ENCODE measurements at places on chromosomes 1 and 21. TPM values are rescaled to one million over a fixed set of nuclear protein-coding genes. Genes with fewer than 3 reads are reported as not detected.

GRCh38 chr1:221011145-221011544 lies 131.9 kb downstream of the HLX start:
- no peaks in the 10 kb centered on the region for H3K27me3 ChIP-seq
- no peak overlapping the region for H3K4me3 ChIP-seq
- no peak overlapping the region for H3K27ac ChIP-seq
- no peaks in the 10 kb centered on the region for H3K36me3 ChIP-seq
- H3K4me1 ChIP-seq, result no peaks in the 10 kb centered on the region
- no peak for DNase-seq

- DNase-seq, result no peak
- no peaks in the 10 kb centered on the region for H3K4me1 ChIP-seq
- H3K36me3 ChIP-seq, result no peaks in the 10 kb centered on the region
- H3K27me3 ChIP-seq, result no peaks in the 10 kb centered on the region
- H3K4me3 ChIP-seq, result no peak overlapping the region
These were observed 4.7 kb upstream of the ECE1 start for GRCh38 chr1:21295002-21295401.

ZYG11A gene
- 0.13 TPM for total RNA-seq

GRCh38 chr1:18948048-18948912 lies 8.2 kb downstream of the IFFO2 start:
- no peaks in the 10 kb centered on the region for H3K27me3 ChIP-seq
- DNase-seq, result no peak

HPCAL4 gene
- total RNA-seq, result 9.4 TPM

GRCh38 chr1:54971317-54971791 lies 9.1 kb upstream of the TMEM61 start:
- no peaks in the 10 kb centered on the region for H3K27me3 ChIP-seq
- peak overlapping the region; percentile 50 for H3K27ac ChIP-seq
- H3K36me3 ChIP-seq, result no peaks in the 10 kb centered on the region
- H3K4me1 ChIP-seq, result peaks cover 27% of the 10 kb centered on the region

All from psoas muscle (tissue), 8 donors.